ENCODE measurements at places on chromosomes 5 and 9.
A peak's percentile ranks its signal among the peaks of the same experiment; 100 is the strongest.

- no peak for DNase-seq
Observed at GRCh38 chr9:79895232-79895631, 323.5 kb downstream of the TLE4 start.

DNA sequence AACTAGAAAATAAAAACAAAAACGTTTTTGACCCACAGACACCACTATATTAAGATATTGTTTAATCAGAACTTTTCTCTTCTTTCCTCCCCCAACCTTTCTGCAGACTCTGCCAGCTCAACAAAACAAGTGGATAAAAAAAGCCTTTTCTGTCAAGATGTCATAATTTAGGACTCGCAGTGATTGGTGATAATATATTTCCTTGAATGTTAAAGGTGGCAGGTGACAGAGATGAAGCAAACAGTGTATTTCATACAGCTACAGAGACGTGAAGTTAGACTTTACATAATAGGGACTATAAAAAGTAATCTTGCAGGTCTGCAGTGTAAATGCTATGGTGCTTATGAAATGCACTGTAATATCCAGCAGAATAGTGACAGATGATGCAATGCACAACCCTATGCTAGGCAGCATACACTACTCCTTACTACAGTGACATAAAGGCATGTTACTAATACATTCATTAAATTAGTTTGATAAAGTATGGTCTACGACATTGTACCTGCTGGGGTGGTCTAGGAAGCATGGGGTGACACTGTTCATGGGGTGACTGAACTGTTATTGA is 326.7 kb upstream of the GRAMD2B start:
- DNase-seq, result peak; percentile 17

DNA sequence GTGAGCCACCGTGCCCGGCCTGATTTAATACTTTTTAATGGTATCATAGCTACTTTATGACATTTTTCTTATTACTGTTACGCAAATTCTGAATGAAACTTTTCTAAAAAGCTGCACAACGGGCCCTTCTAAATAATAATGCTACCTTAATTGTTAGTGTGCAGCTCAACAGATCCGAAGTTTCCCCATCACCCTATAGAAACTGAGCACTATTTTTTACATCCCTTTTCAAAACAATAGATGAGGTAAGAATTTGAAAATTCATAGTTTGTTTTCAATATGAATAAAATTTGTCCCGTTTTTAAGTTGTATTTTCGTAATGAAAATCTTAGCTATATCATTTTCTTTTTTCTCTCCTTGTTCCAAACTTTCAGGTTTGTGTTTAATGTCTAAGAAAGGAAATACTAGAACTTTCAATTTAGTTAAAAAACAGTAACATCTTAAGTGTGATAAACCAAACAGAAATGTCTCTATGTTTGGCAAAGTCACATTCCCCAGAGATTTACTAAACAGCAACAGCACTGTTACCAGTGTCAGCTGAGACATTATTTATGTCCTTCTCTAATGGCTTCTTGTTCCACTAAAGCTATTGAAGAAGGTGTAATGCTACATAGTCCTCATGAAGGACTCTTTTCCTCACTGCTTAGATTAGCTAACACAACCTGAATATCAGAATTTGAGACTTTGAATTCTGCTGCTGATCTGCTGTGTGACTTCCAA is 22.9 kb downstream of the KIF2A start:
- DNase-seq, result no peak

DNA sequence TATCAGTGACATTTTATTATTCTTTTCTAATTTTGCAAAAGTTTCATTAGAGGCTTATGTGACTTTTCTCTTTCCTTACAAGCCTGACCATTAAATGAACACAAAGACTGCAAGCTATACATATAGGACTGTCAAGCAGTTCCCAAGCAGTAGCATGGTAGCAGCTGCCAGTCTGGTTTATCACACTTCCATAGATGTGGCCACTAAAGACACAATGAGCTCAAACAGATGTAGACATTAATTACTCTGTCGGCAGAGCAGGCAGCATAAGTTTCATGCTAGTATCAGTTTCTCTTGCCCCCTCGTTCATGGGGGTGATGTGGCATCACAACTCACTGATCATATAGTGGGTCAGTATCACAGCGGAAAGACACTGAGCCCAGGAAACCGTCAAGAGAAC is 89.5 kb downstream of the CDH10 start:
- DNase-seq, result no peak

- no peak for DNase-seq
Observed at GRCh38 chr5:54620141-54620933, 102.8 kb downstream of the SNX18 start.

DNA sequence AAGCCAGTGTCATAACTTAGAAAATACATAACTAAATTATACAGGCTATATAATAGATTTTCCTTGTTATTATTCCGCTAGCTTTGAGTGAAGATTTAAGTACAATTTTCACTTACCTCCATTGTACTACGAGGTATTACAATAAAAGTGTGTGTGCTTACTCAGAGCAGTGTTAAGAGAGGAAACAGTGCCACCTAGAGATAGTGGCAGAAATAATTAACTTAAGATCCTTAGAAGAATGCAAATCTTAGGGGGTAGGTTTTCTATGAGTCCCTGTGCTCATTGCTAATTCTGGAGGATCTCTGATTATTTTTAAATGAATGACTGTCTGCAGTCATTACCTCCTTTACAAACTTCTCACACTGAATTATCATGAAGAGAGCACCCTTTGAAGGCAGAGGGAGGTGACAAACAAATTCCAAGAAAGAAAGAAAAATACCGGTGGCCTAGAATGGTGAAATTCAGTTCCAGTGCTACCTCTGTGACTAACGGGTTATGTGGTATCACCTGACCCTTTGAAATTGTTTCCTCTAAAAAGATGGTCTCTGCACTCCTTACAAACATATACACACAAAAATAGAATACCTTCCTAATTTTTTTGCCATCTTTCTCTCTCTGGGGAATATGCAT is 379.8 kb downstream of the TRIM36 start:
- DNase-seq, result peak; percentile 23

Measured in putamen (tissue), 1 donor.